ENCODE measurements at places on chromosomes 1 and 21. TPM values are rescaled to one million over a fixed set of nuclear protein-coding genes. Genes with fewer than 3 reads are reported as not detected.

The GABRD gene
- total RNA-seq: 0.07 TPM

The ACTL8 gene
- total RNA-seq: not detected

The SPTA1 gene
- 0.20 TPM for total RNA-seq

The VWA1 gene
- 49.0 TPM for total RNA-seq

The CDK18 gene
- 1.4 TPM for total RNA-seq

The FBXO2 gene
- not detected for total RNA-seq

The ADGRL4 gene
- total RNA-seq: 166 TPM

The ITPKB gene
- 19.1 TPM for total RNA-seq

The GJA8 gene
- total RNA-seq: not detected

The CAMK2N1 gene
- 3.7 TPM for total RNA-seq

The AMY1C gene
- not detected for total RNA-seq

The AMY1B gene
- total RNA-seq: not detected

The NTMT2 gene
- total RNA-seq: not detected

The OLIG1 gene
- not detected for total RNA-seq

The KRTAP19-3 gene
- total RNA-seq: not detected

The SMCP gene
- total RNA-seq: not detected

The WDR47 gene
- total RNA-seq: 12.5 TPM

The TMEM81 gene
- total RNA-seq: 0.60 TPM

The SLC25A34 gene
- total RNA-seq: 0.05 TPM

The CCDC185 gene
- total RNA-seq: not detected

The PRMT2 gene
- total RNA-seq: 85.1 TPM

The STUM gene
- total RNA-seq: not detected

The NHLH1 gene
- 0.13 TPM for total RNA-seq

The WDR64 gene
- not detected for total RNA-seq

The KIAA0040 gene
- 16.5 TPM for total RNA-seq

The CALML6 gene
- not detected for total RNA-seq

The TMPRSS3 gene
- total RNA-seq: not detected

The TNFRSF9 gene
- total RNA-seq: 0.89 TPM

The PLA2G4A gene
- total RNA-seq: 6.8 TPM

The OR2T10 gene
- not detected for total RNA-seq

The KCNE2 gene
- total RNA-seq: not detected
